ENCODE measurements at places on chromosomes 13 and 19. TPM values are rescaled to one million over a fixed set of nuclear protein-coding genes. Genes with fewer than 3 reads are reported as not detected.

The RFPL4A gene
- polyA plus RNA-seq = not detected

The OR4F17 gene
- not detected for polyA plus RNA-seq

The FBN3 gene
- polyA plus RNA-seq = 60.5 TPM

The ZNF100 gene
- 17.3 TPM for polyA plus RNA-seq

The CBLC gene
- polyA plus RNA-seq = 5.4 TPM

The DCT gene
- 0.26 TPM for polyA plus RNA-seq

The PCSK4 gene
- 11.4 TPM for polyA plus RNA-seq

The SIGLEC10 gene
- polyA plus RNA-seq = 1.2 TPM

The C1QTNF9 gene
- polyA plus RNA-seq = 0.59 TPM

The IRGC gene
- not detected for polyA plus RNA-seq

The C19orf18 gene
- 3.1 TPM for polyA plus RNA-seq

The SEMA6B gene
- polyA plus RNA-seq = 3.7 TPM

The LILRB3 gene
- 1.0 TPM for polyA plus RNA-seq

The OR7A17 gene
- not detected for polyA plus RNA-seq

The ZNF865 gene
- polyA plus RNA-seq = 11.8 TPM

The COL4A2 gene
- polyA plus RNA-seq = 524 TPM

The NLRP9 gene
- polyA plus RNA-seq = not detected

The KIRREL2 gene
- polyA plus RNA-seq = 9.5 TPM

Measured in renal cortex interstitium (tissue), 15 donors.